GM12865 (cell line): ENCODE measurements at places on chromosomes 4 and X.

DNA sequence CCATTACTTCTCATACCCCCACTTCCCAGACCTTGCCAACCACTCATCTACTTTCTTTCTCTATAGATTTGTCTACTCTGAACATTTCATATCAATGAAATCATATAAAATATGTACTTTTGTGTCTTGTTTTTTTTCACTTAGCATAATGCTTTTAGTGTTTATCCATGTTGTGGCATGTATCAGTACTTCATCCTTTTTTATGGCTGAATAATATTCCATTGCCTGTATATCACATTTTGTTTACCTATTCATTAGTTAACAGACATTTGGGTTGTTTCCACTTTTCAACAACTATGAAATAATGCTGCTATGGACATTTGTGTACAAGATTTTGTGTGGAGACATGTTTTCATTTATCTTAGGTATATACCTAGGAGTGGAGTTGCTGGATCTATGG is 324.1 kb downstream of the OPHN1 start:
- no peak for DNase-seq

DNA sequence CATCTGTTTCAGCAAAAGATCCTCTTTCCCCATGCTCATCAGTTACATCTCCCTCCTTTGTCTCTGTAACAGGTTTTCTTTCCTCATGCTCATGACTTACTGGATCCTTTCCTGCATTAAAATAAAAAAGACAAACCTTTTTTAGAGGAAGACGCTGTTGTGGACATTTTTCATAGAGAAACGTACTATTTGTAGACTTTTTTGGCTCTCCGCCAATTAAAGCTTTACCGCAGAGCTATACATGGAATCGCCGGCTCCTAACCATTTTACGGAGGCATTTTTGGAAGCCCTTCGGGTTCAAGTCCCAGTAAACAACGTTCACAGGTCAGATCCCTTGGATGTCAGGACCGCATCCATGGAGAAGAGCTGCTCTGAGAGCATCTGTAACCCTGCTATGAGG is 1.3 kb downstream of the FAM9C start:
- no peak for DNase-seq

GRCh38 chr4:74534936-74535335 is 90.0 kb downstream of the AREG start:
- DNase-seq = no peak

DNA sequence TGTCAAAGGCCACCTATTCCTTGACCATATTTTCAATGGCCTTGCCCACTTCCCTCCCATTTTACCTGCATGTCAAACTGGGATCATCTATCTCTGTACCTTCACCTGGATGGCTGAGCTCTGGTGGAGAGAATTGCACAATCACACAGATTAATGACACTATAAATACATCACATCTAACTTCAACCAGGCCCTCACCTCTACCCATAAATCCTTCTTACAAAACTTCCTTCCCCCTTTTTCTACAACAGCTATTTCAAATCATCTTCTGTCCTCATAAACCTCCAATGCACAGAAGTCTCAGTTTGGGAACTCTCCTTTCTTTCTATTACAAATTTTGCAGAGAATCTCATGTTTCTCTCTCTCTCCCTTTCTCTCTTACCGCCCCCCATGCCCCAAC is 9.2 kb downstream of the PALLD start:
- DNase-seq = no peak

GRCh38 chr4:74055096-74055495 is 16.6 kb upstream of the CXCL3 start:
- DNase-seq = no peak

- no peak for DNase-seq
These were observed 1615.3 kb downstream of the PCDH18 start for GRCh38 chr4:135917011-135917410.

- no peak for DNase-seq
These were observed 9.8 kb downstream of the ZFP92 start for GRCh38 chrX:153420851-153421599.

- peak; percentile 8 for DNase-seq
These were observed 507.9 kb downstream of the MID1IP1 start for GRCh38 chrX:39309018-39309635.

DNA sequence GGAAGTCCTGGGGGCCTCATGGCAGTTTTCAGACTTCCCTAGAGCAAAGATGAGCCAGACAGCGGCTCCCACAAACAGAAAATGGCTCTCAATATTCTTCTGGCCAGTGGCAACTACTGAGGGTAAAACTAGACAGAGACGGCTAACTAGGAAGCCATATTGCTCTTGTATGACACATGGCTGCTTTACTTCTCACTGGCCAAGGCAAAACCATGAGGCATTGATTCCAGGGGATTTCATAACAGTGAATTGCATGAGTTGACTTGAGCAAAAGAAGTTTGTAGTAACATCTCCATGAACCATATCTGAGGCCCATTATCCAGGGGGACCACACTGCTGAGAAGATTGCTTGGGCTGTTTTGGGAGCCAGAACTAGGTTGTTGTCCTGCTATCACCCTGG is 13.7 kb upstream of the TLR8 start:
- no peak for DNase-seq

GRCh38 chrX:129599499-129599898 is 55.3 kb downstream of the APLN start:
- DNase-seq = no peak

DNA sequence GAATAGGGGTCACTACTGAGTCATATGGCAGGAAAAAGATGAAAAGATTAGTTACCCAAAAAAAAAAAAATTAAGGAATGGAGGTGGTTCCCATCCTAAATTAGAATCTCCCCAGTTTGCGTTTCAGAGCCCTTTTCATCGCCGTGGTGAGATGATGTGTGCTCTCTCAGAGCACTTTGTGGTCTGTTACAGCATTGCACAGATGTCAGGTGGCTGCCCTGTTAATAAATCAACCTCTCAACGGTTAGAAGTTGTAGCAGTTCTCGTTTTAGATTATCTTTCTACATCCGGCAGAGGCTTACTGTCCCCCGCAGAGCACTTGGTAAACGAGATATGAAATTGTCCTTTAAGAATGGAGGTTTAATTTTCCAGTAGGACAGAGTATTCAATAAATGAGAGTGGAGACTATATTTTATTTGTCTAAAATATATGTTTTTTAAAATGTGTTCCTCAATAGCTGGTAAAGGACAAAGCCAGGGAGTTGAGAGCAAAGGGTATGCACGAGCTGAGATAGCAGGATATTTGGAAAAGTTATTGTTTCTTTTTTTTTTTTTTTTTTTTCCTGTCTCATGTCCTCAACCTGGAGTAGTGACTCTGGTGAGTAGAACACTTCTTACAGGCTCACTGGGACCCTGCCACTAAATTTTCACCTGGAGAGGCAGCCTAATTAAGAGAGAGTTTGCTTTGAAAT is 26.9 kb downstream of the AFF1 start:
- peak; percentile 92 for DNase-seq

DNA sequence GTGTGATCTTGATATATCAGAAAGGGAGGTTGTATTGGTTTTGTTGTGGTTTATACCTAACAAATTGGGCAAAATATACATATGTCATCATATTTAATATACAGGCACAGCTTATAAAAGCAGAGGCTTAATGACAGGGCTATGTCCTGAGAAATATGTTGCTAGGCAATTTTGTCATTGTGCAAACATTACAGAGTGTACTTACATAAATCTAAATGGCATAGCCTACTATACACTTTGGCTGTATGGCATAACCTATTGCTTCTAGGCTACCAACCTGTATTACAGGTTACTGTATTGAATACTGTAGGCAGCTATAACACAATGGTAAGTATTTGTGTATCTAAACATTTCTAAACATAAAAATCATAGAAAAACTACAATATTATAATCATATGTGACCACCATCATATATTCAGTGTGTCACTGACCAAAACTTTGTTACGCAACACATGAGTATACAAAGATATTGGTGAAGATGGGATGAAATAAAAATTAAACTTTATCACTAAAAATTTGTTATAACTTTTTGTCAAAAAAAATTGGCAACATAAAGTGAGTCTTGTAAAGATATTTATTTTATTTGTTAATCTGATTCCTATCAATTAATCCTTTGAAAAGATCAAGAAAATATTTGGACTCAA is 414.0 kb upstream of the HS3ST1 start:
- no peak for DNase-seq

DNA sequence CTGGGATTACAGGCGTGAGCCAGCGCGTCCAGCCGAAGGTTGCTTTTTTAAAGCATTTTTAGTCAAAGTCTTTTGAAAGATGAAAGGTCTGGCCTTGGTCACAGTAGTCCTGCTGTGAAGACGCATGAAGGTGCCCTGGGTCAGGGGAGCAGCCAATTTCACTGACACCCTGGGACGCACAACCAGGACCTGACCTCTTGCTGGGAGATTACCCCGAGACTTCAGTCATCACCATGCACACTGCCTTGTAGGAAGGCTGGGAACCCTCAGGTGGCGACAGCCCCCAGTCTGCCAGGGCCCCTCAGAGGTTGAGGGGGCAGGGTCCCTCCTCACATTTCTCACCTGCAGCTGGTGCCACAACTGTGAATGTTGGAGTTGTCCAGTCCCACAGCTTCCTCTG is 53.2 kb downstream of the CPLX1 start:
- no peak for DNase-seq

DNA sequence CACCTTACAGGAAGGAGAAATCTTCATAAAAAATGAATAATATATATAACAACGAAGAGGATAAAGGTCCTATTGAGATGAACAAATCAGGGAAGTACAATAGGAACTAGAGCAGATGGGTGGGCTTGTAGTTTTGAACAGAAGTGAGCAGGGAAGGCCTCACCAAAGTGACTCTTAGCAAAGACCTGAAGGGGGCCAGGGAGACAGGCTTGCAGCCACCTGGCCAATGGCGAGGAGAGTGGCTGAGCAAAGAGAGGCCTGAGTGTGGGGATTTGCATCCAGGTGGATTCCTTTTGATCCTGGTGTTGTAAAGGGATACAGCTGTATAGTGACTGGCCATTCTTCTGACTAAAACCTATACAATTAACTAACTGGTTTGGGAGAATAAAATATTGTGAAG is 354.1 kb downstream of the CAMK2D start:
- no peak for DNase-seq
